ENCODE measurements at places on chromosomes 1 and 21.

GRCh38 chr1:226519135-226519534 lies 29.4 kb upstream of the STUM start:
- no peak for DNase-seq

DNA sequence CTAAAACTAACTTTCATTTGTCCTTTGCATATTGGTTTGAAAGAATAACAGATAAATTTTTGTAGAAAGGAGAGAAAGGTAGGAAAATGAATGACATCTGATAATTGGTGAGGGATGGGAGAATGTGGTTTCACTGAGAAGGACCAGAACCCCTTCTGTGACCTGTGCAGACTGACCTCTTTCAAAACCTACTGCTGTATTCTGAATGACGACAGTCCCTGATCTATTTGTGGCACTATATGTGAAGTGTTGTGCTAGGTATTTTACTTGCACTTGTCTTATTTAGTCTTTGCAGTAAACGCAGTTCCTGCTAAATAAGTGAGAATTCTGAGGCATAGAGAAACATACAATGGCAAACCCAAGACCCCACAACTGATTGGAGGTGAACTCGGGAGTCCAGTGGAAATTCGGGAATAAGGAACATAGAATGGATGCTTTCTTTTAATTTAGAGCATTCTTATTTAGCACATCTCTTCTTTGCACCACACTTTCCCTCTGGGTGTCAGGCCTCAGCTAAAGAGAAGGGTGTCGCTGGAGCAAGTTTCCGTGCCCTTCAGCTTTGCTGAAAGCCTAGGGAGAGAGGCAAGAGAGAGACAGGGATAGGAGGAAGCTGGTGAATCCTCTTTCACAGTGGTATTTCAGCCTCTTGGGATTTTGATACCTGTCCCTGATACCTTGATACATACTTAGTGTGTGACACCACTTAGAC lies 230.2 kb downstream of the PAPPA2 start:
- no peak for DNase-seq

GRCh38 chr1:115632251-115633026 lies 9.3 kb upstream of the VANGL1 start:
- DNase-seq: no peak

DNA sequence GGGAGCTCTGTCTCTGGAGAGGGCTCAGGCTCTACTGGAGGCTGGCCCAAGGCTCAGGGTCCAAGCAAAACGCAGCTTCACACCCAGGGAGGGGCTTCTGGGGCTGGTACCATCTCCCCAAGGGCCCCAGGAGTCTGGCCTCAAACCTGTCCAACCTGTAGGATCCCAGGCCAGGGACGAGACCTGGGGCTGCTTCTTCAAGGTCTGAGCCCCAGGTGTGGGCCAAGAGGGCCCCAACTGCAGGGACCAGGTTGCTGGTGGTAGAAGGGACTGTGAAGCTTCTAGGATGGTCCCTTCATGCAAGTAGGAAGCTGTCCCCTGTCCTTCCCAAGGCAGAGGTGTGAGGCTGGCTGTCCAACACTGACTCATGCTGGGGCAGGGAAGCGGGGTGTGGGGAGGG lies 7.8 kb upstream of the MMEL1 start:
- DNase-seq: no peak

DNA sequence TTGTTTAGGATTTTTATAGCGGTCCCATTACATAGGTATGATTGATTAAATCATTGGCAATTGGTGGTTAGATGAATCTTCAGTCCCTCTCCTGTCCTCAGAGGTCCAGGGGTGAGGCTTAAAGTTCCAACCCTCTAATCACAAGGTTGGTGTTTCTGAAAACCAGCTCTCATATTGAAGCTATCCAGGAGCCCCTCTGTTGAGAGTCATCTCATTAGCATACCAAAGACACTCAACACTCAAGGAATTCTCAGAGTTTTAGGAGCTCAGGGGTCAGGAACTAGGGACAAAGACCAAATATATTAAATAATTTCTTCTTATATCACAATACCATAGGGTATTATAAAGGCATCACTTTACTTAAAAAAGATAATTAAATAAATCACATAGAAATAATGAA lies 23.3 kb downstream of the FCRL2 start:
- no peak for DNase-seq

Data from CD4-positive, alpha-beta T cell treated with Interleukin-2 at 100 ng/mL for 4 hours (primary cell).